ENCODE measurements at places on chromosomes 16 and 17.

GRCh38 chr17:41738077-41738800 lies 3.8 kb upstream of the HAP1 start:
- peak; percentile 77 for DNase-seq

- no peak for DNase-seq
These were observed 47.5 kb upstream of the RRN3 start for GRCh38 chr16:15141586-15141985.

- no peak for DNase-seq
These were observed 31.5 kb downstream of the SALL1 start for GRCh38 chr16:51119556-51119955.

GRCh38 chr16:17014484-17015121 lies 456.2 kb downstream of the XYLT1 start:
- no peak for DNase-seq

DNA sequence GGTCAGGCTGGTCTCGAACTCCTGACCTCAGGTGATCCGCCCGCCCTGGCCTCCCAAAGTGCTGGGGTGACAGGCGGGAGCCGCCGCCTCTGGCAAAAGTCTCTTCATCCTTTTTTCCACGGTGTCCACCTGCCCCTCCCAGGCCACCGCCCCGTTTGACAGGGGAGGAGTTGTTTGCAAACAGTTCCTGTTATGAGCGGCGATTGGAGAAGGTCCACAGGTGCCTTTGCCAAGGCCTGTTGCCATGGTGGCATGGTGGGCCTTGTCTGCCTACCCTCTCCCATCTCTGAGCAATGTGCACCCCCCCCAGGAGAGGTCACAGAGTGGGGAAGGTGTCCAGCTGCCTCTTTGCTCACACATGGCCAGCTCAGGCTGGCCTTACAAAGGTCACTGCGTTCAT lies 16.0 kb upstream of the RAP1GAP2 start:
- no peak for DNase-seq

DNA sequence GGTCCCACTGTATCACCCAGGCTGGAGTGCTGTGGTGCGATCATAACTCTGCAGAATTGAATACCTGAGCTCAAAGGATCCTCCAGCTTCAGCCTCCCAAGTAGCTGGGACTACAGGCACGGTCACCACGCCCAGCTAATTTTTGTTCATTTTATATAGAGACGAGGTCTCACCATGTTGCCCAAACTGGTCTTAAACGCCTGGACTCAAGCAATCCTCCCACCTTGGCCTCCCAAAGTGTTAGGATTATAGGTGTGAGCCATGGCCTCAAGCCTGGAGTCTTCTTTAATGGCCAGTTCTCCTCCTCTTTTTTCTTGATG lies 484 bp downstream of the CD300LB start:
- DNase-seq = peak; percentile 7

- no peak for DNase-seq
These were observed 178.8 kb downstream of the CNTNAP4 start for GRCh38 chr16:76456016-76456415.

- DNase-seq = no peak
These were observed 26.4 kb upstream of the NXPH3 start for GRCh38 chr17:49549311-49549605.

All from activated B cell treated with CpG ODN at 0.5 μM for 24 hours (primary cell).